ENCODE measurements at places on chromosomes 12 and 14. TPM values are rescaled to one million over a fixed set of nuclear protein-coding genes. Genes with fewer than 3 reads are reported as not detected.

DNA sequence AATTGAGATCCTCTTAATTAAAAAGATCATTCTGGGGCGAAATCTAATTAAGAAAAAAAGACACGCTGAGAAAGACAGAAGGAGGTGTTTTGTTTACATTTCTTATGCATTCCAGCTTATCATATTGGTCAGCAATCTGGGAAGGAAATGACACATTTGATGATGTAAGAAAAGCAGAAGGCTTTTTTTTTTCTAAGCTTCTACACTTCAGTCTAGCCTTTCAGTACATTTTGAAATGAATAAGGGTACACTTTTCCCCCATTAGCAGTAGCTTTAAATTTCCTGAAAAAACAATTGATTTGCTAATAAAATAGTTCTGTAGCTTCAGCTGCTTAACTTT, 5.9 kb upstream of the GSC start:
- no peak for DNase-seq

GRCh38 chr14:68268719-68269118, 449.1 kb downstream of the RAD51B start:
- no peak for DNase-seq

DNA sequence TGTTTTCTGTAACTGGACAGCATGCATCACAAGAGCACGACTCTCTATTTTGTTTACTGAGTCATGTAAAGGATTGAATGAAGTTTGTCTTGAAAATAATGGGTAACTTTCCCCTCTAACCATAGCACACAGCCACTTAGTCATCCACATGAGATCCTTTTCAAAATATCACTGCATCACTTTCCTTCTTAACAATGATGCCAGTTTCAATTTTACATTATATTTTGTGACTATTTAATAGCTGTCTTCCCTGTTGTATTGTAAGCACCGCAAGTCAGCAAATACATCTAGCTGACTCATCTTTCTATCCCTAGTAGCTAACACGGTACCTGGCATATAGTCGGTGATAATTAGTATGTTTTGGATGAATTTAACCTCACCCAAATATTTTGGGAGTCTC, 83.3 kb upstream of the PPM1H start:
- DNase-seq = no peak

DNA sequence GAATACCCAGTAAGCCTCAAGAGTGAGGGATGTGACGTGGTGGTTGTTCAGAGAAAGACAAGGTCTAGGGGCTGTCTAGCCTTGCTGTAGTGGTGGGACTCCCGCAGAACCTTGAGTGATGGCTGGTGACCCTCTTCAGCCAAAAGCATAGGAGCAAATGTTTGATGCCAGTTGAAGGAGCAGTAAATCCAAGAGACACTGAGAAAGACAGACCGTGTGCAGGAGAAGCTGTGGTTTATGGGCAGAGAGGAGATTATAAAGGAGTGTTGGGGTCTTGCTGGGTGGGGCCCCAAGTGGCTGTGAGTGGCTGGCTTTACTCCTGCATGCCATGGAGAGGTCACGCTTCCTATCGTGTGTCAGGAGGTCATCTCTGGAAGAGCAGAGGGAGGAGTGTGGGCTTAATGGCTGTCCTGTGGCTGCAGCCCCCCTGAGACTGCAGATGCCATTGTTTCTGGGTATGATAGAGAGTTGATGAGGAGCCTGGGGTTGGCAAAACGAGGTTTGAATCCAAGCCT, 152.0 kb upstream of the CCND2 start:
- DNase-seq = no peak

- no peak for DNase-seq
These were observed 76.1 kb downstream of the LRIG3 start for GRCh38 chr12:58844161-58844560.

DNA sequence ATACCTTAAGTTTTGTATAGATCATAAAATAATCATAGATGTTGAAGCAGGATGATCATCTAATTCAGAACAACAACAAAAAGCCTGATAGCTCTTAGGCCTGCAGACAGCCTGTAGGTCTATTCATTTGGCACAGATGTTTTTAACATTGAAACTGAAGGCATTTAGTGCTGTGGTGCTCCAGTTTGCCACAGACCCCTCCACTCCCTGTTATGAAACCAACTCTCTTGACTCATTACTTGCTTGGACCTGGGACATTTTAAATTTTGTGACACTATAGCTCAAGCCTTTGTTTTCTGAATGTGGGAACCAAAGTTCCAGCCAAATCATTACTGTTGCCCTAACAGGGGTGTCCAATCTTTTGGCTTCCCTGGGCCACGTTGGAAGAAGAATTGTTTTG, 9.1 kb downstream of the PRKCH start:
- DNase-seq = no peak

DNA sequence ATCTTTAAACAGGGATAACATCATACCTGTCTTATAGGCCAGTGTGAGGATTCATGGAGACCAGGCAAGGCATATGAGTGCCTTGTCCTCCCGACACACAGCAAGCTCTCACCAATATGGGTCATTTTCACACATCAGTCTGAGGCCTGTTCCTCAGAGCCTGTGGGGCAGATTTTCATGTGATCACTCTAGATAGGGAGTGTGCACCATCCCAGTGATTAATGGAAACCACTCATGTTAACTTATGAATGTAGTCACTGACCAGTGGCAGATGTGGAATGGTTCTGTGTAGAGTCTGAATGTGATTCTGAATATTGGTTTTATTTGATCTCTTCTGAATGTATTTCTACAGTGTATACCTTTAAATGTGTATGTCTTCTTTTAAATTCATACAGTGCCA, 219.7 kb upstream of the SFSWAP start:
- DNase-seq = no peak

GRCh38 chr12:70928071-70928470, 7.5 kb upstream of the PTPRR start:
- no peak for DNase-seq

Gene ANO2
- total RNA-seq = 0.25 TPM

Gene DLK1
- total RNA-seq = not detected

Gene RNASE1
- total RNA-seq = not detected

Gene KDM5A
- 54.1 TPM for total RNA-seq

Gene POTEG
- total RNA-seq = not detected

Gene APOLD1
- total RNA-seq = 6.9 TPM

Gene KCNH5
- total RNA-seq = not detected

Gene POC1B
- total RNA-seq = 11.2 TPM

Gene GDF3
- not detected for total RNA-seq

Measured in HFFc6 (cell line).